ENCODE measurements at places on chromosomes 5 and 9. TPM values are rescaled to one million over a fixed set of nuclear protein-coding genes. Genes with fewer than 3 reads are reported as not detected.

The PRUNE2 gene
- total RNA-seq, result under 0.01 TPM

The GLDC gene
- 0.07 TPM for total RNA-seq

The SH3GL2 gene
- total RNA-seq, result under 0.01 TPM

The TTC16 gene
- not detected for total RNA-seq

The BHMT2 gene
- not detected for total RNA-seq

The DROSHA gene
- 35.2 TPM for total RNA-seq

The BBLN gene
- 31.3 TPM for total RNA-seq

The LCN9 gene
- total RNA-seq, result not detected

The FOXD4L5 gene
- under 0.01 TPM for total RNA-seq

The HRH2 gene
- not detected for total RNA-seq

The STRBP gene
- total RNA-seq, result 20.5 TPM

The ARHGEF28 gene
- 58.1 TPM for total RNA-seq

The TMC1 gene
- total RNA-seq, result 0.71 TPM

The MYOT gene
- not detected for total RNA-seq

The OR1N2 gene
- total RNA-seq, result not detected

The TUSC1 gene
- total RNA-seq, result 15.7 TPM

Measured in nasal cavity respiratory epithelium epithelial cell of viscerocranial mucosa (primary cell).